ENCODE measurements at places on chromosomes 5 and 9. TPM values are rescaled to one million over a fixed set of nuclear protein-coding genes. Genes with fewer than 3 reads are reported as not detected.

CSNK1G3 gene
- total RNA-seq, result 52.3 TPM

- H3K36me3 ChIP-seq, result no peaks in the 10 kb centered on the region
- H3K4me1 ChIP-seq, result no peaks in the 10 kb centered on the region
- DNase-seq, result no peak
- H3K4me3 ChIP-seq, result no peak overlapping the region
- H3K27me3 ChIP-seq, result no peaks in the 10 kb centered on the region
- H3K27ac ChIP-seq, result no peak overlapping the region
Observed at GRCh38 chr5:68086857-68087256, 128.7 kb upstream of the PIK3R1 start.

DNA sequence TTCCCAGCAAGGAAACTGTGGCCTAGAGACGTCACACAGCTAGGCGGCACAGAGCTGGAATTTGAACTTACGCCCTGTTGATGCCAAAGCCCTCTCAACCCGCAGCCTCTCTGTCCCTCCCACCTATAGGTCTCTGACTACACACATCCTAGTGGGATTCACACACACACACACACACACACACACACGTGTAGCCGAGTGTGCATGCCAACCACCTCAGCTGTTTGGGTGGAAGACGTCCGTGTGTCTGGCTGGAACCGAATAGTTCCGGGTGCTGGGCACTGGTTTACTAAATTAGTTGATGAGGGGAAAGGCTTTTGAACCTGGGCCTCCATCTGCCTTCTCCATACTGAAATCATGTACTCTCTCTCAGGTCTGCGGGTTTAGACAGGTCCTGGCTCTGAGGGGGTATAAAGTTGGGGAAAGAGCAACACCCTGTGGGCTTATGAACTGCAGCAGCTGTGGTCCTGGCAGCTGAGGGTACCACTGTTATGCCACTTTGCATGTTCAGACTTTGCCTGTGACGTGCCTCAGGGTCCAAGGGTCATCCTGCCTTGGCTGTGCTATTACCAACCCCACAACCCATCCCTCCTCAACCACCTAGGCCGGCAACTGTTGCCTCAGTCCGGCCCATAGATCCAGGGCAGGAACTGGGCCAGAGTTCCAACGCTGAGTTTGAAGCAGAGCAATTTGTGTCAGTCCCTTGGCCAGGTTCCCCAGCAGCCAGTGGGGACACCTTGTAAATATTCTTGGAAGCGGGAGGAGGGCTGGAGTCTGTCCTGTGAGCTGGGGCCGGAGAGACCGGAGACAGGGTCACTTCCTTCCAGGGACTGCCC, 50.5 kb downstream of the PSD2 start:
- no peak overlapping the region for H3K27ac ChIP-seq
- no peaks in the 10 kb centered on the region for H3K36me3 ChIP-seq
- no peaks in the 10 kb centered on the region for H3K27me3 ChIP-seq
- peaks cover 5% of the 10 kb centered on the region for H3K4me1 ChIP-seq
- no peak overlapping the region for H3K4me3 ChIP-seq

PCDHB11 gene
- total RNA-seq, result not detected

LPAR1 gene
- total RNA-seq, result 0.13 TPM

TNC gene
- total RNA-seq, result 0.22 TPM

All from naive thymus-derived CD4-positive, alpha-beta T cell (primary cell).